ENCODE measurements at places on chromosomes 5 and 9. TPM values are rescaled to one million over a fixed set of nuclear protein-coding genes. Genes with fewer than 3 reads are reported as not detected.

The TAF1L gene
- total RNA-seq = 0.05 TPM

The WDR31 gene
- total RNA-seq = 4.2 TPM

The GHR gene
- 10.1 TPM for total RNA-seq

The PWWP2A gene
- 23.2 TPM for total RNA-seq

The ZNF622 gene
- 20.9 TPM for total RNA-seq

The CCDC192 gene
- 1.4 TPM for total RNA-seq
